ENCODE measurements at places on chromosomes 3 and 15. TPM values are rescaled to one million over a fixed set of nuclear protein-coding genes. Genes with fewer than 3 reads are reported as not detected.

The NSMCE3 gene
- total RNA-seq: 3.7 TPM

The AADACL2 gene
- not detected for total RNA-seq

- no peak for DNase-seq
Measured at GRCh38 chr3:107710851-107711250, 188.1 kb downstream of the BBX start.

The CEP97 gene
- 10.2 TPM for total RNA-seq
